Activated naive CD8-positive, alpha-beta T cell treated with anti-CD3 and anti-CD28 coated beads, Interleukin-2, amount 10 ng/mL, durations not matched to agents 7 days and 5 days (primary cell): ENCODE measurements at places on chromosomes 5 and 9.

DNA sequence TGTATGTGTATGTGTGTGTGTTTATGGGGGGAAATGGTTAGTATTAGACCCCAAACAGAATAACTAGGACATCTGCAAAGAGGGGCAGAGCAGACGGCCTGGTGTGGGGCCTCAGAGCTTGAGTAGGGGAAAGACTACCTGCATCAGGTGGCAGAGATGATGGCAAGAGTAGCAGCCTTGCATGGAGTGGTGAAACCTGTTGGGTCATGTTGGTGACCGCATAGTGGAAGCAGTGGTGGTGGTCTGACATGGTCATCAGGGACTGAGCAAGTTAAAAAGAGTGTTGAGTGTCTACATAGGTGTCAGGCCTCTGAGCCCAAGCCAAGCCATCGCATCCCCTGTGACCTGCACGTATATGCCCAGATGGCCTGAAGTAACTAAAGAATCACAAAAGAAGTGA, 153.2 kb downstream of the FGF10 start:
- DNase-seq, result no peak

DNA sequence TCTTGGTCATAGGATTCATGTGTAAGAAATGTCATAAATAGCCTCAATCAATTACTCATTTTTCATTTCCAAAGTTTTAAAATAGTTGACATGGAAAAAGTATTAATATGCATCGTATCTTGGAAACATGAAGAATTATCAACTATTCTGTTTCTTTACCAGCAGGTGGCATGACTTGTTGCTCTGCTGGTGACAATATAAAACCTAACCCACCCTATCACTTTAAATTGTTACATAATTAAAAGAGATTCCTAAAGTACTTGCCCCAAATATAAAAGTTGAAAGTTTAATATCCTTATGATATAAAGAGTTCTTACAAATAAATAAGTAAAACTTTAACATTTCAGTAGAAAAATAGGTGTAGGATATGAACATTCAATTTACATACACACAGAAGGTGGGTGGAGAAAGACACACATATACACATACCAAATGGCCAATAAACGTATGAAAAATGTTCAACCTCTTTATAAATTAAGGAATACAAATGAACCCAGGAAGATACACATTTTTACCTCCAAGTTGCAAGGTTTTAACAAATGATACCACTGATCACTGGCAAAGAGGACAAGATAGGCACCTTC, 30.6 kb downstream of the MAP1B start:
- no peak for DNase-seq

- DNase-seq, result no peak
Measured at GRCh38 chr9:96164268-96164683, 137.7 kb downstream of the HSD17B3 start.

DNA sequence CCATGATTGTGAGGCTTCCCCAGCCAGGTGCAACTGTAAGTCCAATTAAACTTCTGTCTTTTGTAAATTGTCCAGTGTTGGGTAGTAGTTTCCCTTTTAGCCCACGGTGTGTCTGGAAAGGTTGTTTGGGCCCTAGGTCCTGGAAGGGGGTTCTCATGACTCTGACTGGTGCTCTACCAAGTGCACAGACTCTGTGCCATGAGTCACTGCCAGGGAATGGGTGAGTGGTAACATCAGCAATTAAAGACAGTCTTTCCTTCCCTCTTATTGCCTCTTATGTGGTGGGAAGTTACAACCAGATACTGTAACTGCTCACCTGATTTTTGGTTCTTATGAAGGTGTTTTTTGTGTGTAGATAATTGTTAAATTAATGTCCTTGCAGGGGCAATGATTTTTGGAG, 141.2 kb downstream of the PRDM9 start:
- no peak for DNase-seq

GRCh38 chr5:37777432-37778130, 62.3 kb downstream of the GDNF start:
- DNase-seq, result no peak

DNA sequence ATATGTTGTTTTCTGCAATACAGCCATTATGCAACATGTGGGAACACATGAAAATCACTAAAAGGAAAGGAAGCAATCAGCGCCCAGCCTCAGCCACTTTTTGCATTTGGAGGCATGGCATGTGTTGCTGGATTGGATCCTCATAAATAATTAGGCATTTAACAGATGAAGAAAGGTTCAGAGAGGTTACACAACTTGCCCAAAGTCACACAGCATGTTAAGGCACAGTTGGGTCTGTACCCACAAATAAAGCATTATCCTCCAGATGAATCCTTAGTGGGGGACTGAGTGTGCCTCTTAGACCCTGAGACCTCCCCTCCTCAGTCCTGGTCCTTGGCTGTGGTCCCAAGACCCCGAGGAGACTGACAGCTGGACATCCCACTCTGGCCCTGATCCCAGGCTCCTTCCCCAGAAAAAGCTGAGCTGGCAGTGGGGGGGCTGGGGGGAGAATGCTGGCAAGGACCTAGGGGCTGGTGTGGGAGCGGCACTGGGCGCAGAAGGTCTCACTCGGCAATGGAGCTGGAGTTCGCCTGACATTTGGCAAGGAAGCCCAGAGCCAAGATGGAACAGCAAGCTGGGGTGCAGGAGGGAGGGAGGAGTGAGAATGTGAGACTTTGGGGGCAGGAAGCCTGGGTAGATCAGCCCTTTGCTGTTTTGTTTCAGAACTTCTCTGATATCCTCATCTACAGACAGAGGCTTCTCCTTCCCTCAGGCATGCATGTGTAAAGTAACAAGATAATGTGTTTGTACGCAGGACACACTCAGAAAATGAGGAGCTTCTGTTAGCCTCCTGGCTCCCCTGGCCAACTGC, 6.9 kb upstream of the AKNA start:
- no peak for DNase-seq

DNA sequence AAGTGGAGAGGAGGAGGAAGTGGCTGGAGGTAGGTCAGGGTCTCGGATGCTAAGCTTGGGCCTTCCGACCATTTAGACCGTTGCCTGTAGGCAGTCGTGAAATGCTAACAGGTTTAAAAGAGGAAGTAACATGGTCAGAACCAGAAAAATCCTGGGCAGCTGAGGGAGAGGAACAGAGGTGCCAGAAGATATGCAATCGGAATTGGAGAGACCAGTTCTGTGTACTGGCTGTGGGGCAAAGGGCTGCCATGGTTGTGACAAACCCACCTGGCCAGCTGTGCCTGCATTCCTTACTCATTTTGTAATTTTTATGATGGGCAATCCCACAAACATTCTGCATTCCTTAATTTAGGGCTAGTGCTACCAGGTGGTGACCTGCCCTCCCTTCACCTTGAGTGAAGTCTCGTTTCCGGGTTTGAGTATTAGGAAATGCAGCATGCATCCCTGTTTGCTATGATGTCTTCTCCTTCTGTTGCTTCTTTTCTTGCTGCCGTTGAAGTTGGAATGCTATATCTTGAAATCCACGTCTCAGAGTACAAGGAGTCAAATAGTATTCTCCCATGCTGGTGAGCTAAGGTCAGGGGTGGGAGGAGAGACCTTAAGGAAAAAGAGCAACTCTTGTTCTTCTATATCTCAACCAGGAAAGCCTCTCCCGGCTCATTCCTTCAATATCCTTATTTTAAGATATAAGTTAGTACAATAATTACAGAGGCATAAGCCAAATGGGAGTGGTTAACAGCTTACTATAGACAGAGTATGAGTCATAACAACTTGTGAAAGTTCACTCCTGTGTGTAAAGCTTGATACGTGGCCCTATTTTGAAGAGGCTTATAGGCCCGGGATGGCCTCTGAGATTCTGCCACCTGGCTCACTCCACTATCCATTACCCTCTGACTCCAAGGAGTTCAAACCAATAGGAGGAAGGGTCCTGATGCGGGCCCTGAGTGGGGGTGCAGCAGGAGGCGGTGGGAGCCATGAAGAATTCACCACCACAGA, 37.0 kb downstream of the B4GALT1 start:
- no peak for DNase-seq

DNA sequence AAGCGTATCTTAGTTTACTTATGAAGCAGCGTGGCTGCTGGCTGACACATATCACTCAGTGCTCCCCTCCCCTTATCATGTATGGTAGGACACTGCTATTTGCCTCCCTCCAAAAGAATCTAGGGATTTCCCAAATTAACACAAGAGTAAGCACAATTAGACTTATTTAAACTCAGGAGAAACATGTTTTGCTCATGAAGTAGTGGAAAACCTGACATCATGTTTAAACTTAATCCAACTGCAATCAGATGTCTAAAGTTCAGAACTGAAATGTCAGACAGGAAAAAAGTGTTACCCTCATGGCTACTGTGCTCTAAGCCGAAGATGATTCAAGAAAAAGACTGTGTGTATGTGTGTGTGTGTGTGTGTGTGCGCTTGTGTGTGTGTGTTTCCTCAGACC, 324.1 kb upstream of the TNC start:
- DNase-seq, result no peak

DNA sequence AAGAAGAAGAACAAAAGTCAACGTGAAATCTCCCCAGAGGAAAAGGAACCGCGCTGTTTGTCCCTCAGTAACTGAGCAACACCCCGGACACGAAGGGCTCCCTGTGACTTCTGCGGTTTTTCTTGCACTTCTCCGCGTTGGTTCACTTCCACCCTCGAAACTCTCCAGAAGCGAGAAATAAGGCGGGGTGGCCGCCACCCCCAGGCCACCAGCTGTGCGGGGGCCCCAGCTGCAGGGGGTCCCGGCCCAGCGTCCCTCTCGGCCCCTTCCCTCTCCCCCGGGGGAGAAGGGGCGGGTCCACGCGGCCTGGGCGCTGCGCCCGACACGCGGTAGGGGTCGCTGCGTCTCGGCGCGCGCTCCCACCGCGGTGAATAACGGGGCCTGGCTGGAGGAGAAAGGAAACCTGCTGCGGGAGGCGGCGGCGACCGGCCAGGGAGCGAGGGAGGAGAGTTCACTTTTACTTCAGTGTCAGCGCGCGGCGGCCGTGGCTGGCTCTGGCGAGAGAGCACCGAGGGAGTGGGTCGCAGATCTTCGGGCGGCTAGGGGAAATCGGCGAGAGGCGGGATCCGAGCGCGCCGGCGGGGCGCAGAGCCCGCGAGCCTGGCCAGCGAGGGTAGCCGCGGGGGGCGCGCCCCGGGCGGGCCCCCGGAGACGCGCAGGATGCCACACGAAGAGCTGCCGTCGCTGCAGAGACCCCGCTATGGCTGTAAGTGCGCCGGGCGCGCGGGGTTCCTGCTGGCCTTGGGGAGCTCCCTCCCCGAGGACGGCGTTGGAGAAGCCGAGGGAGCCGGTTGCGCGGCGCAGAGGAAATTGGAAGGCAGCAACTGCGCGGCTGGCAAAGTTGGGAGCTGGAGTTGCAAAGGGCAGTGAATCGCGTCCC, at the start of gene IQGAP2:
TSS of gene IQGAP2 (plus strand) at position 400 of the 880 bp plus-strand sequence. CDS start at position 661, 261 bp downstream.
- DNase-seq, result peak; percentile 93

DNA sequence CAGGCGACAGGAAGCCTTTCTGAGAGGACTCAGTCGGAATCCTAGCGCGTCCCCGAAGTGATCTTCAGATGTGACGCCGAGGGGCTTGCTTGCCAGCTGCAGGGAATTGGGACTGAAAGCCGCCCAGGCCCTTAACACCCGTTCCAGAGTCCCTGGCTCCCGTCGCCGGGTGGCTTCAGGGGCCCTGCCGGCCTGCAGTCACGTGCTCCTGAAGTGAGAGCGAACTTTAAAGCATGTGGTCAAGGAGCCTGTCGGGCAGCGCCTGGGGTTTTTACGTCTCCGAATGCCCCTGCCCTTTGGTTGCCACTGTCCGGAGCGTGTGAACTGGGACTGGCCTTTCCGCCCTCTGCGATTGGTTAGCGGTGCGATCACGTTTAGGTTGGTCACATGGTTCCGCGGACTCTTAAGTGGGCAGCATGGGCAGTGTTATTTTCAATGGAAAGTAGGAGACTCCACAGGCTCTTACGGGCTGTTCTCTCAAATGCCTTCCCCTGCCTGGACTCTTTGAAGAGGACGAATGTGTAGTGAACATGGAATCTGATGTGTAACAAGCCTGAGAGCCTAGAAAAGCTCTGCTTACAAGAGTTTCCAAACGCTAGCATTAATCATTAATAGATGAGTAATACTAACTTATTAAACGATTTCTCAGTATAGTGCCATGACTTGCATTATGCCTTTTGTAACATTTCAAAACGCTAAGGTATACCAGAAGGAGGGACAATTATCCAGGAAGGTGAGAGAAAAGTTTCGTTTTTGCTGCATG, 1.9 kb downstream of the VLDLR start:
- no peak for DNase-seq

DNA sequence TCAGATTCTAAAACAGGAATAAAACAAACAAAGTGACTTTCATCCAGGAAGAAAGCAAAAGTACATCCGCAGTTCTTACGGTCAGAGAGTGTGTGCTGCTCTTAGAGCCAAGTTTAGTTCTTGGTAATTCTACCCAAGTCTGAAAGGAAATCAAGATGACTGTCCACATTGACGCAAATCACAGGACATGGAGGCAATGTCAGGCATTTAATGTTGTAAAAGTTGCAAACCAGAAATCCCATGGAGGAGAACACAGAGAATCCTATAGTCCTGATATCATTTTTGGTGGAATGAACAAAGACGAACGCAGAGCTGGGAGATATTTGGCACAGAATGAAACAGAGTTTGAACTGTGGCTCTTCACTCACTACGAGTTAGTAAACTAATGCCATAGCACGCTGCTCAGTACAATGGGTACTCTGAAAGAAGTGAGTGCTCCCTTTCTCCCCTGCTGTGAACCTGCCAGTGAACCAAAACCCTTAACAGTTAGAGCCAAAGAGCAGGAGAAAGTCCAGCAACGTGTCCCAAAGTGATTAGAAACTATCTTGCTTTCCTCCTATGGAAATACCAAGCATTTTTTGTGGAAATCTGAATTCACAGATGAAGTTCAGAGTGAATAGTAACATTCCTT, 74.3 kb downstream of the MUSK start:
- DNase-seq, result no peak

GRCh38 chr5:12672141-12672540, 767.9 kb upstream of the CTNND2 start:
- no peak for DNase-seq

DNA sequence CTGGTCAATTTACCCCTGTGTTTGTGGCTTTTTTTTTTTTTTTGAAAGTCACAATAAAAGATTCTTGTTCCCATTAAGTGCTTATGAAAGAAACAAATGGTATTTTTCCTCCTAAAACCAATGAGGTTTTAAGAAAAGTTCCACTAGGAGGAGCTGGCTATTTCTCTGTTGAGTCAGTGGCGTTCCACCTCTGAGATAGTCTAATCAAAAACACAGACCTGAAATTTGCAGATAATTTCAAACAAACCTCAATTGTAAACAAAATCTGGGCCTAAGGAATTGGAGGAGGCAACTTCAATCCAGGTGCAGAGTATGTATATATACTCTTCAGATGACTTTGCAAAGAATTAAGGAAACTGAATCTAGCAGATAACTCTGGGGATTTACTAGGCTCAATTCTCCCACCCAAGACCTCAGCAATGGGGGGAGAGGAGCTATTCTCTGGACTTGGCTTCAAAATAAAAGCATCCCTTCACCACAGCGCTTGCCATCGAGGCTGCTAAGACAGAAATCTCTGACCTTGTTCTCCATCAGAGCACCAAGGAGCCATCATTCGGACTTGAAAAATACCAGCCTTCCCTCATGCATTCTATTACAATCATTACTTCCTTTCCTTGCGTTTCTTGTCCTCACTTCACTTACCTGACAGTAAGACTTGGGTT, 52.4 kb downstream of the FANCC start:
- no peak for DNase-seq

GRCh38 chr9:29958469-29958868, 2385.2 kb upstream of the C9orf72 start:
- DNase-seq, result no peak
